Smooth muscle cell of the brain vasculature (primary cell): ENCODE measurements at places on chromosomes 2 and 18.

- no peak for DNase-seq
These were observed 87.5 kb downstream of the MBP start for GRCh38 chr18:77044866-77045664.

DNA sequence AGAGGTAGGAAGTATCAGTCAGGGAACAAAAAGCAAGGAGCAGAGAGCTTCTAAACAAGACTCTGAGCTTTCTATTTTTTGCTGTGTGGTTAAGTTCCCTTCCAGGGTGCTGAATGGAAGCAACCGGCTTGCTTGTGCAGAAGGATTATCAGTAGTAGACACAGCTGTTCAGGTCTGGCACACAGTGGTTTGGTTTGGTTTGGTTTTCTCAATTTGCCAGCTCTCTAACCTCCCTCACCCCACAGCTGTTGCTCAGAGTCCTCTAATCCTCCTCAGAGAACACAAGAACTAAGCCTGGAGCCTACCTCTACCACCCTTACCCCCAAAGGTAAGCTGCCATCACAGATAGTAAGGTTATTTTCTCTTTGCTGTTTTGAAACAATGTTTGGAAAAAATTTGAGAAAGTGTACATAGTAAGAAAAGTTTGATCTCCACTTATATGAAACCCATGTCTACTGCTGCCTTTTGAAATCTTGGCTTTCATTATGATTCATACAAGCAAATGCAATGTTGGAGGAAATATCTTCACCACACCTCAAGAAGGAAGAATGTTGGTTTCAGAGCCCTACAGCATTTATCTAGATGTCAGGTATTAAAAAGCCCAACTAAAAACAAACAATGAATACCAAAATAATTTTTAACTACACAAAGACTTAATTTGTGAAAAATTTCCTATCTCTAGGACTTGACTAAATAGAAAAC lies 255.3 kb downstream of the NR4A2 start:
- no peak for DNase-seq

- no peak for DNase-seq
These were observed 1.3 kb upstream of the BZW1 start for GRCh38 chr2:200810252-200810997.

GRCh38 chr18:57738078-57738477 lies 65.0 kb downstream of the ATP8B1 start:
- no peak for DNase-seq

DNA sequence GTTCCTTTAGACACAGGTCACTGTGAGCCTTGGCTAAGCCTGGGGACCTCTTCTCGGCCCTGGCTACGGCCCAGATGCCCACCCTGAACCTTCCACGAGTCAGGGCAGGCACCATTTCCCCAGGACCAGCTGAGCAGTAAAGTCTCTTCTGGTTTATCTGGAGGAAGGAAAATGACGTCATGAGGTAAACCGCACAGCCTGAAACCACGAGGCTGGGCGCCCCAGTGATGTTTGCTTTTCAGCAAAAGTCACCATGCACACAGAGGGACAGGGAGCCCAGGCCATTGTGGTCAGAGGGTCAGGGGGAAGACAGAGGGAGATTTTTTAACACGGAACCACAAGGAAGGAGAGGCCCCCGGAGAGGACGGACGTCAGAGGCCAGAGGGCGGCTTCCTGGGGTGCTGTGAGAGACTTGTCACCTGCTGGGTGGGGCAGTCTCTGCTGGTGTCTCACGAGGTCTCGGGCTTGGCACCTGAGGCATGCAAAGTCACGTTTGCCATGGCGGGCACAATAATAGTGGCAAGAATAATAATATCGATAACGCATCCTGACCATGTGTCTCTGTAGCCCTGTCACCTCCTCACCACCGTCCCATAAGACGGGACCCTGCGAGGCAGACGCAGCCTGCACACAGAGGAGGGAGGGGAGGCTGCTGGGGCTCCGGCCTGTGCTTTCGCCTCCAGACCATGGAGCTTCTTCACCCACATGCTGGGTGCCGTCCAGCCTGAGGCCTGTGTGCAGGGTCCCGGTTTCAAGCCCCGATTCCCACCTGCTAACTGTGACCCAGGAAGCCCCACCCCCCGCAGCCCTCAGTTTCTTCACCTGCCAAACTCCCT lies 33.2 kb upstream of the FOSL2 start:
- DNase-seq: no peak

DNA sequence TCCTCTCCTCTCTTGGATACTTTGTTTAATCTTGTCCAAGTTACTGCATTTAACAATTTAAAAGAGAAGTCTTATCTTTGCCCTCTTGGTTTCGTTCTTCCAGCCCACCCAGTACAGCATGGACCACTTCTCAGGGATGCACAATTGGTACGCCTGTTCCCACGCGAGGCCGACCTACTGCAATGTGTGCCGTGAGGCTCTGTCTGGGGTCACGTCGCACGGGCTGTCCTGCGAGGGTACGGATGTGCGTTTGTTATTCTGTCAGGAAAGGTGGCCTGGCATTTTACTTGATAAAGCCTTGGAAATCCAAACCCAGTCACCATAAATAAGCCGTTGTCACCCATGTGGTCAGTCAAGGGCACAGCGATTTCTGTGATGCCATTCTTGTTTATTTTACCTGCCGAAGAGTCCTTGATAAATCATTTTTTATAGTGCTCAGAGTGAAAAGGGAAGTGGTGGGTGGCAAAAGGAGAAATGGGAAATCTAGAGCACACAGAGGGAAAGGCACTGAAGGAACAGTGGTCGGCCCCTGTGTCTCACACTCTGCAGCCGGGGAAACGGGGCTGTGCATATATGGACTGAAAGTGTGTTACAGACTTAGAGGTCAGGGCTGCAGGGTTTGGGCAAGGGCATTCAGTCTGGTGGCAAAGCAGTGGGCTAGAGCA lies 80.5 kb downstream of the DGKD start:
- DNase-seq: no peak

DNA sequence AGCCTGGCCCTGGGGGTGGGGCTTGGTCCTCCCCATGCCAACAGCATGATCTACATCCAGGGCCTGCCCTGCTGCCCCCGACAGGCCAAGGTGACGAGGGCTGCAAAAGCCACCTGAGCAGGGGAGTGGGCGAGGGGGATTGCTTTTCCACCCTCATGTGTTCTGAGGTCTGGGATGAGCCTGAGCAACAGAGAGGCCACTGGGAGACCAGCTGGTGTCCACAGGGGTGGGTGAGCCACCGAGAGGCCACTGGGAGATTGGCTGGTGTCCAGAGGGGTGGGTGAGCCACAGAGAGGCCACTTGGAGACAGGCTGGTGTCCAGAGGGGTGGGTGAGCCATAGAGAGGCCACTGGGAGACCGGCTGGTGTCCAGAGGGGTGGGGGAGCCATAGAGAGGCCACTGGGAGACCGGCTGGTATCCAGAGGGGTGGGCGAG lies 147.4 kb upstream of the GPC1 start:
- no peak for DNase-seq

- DNase-seq: no peak
These were observed 181.4 kb downstream of the FAM210A start for GRCh38 chr18:13544953-13545352.

- DNase-seq: no peak
These were observed 6.7 kb upstream of the SALL3 start for GRCh38 chr18:78972930-78973331.

DNA sequence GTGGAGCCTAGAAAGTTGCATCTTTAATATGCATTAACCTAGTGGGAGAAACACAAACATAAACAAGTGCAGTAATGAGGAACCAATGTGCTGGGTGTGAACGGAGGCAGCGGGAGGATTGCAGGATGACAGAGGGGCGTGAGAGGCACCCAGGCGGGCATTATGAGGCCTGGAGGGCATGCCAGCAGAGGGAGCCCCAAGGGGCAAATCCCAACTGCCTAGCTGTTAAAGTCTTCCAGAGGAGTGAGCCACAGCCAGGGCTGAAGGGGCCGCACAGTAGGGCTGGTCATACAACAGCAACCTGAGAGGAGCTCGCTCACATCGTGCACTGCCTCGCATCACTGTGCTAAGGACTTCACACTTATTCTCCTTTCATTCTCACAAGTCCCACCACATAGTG lies 13.3 kb upstream of the PRELID3A start:
- DNase-seq: no peak

DNA sequence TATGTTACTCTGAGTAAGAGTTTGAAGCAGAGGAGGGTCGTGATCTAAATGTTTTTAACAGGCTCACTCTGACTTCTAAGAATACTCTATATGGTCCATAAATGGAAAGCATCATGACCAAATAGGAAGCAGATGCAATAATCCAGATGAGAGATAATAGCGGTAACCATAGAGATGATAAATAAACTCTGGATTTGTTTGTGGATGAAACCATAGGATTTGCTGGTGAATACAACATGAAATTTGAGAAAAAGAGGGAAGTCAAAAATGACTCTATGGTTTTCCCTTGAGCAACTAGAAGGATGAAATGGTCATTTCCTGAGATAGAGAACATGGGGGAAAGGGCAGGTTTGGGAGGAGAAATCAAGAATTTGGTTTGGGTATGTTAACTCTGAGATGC lies 3.9 kb downstream of the HEATR5B start:
- DNase-seq: no peak

GRCh38 chr2:162069267-162069903 lies 4.6 kb downstream of the DPP4 start:
- no peak for DNase-seq

- no peak for DNase-seq
These were observed 90.2 kb downstream of the ZFP36L2 start for GRCh38 chr2:43136011-43136799.

DNA sequence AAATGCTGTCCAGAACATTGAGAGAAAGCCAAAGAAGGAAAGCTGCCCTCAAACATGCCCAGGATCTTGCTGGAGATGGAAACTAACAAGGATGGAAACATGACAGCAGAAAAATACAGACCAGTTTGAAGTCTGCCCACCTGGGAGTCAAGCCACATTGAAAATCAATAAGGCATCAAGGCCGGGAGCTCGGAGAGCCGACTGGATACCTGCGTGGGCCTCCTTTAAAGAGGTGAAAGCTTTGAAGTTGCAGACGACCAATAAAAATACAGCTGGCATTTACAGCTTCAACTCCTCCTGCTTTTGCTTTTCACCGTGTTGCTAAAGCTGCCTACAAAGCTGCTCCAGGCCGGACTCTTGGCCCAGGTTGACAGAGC lies 279.7 kb downstream of the SRBD1 start:
- no peak for DNase-seq

GRCh38 chr2:64525317-64525613 lies 1.1 kb downstream of the AFTPH start:
- DNase-seq: no peak

DNA sequence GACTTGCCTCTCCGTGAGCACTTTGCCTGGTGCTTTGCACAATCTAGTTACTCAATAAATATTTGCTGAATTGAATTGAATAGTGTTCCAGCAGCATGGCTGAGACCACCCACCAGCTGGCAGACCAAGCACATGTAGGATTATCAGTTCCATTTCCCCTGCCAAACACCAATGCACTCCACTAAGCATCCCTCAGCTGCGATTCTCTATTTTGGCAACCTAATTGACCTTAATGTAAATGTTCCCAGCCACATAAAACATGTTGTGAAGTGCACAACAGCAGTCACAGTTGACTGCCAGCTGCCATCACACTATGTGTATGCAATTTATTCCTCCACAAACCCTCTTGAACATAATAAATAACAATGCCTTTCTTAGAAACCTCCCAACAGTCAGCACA lies 1879.4 kb upstream of the PIK3C3 start:
- no peak for DNase-seq

GRCh38 chr18:51168026-51168742 lies 29.3 kb downstream of the MEX3C start:
- no peak for DNase-seq

DNA sequence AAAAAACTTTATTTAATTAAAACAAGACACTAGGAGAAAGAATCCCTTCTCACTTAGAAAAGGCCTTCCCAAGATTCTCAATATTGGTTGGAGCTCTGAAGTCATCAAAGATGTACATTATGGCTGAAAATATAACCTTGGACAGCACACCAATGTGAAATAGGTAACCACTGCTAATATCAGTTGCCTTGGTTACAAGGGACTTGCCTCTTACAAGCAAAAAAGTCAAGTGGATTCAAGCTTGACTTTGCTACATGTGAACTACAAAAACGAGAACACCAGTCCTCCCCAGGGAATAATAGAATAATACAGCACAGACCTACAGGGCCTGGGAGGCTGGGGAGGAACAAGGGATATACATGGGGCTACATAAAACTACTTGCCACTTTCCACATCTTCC lies 46.1 kb downstream of the NABP1 start:
- no peak for DNase-seq

GRCh38 chr2:45055162-45055605 lies 45.9 kb upstream of the SIX2 start:
- DNase-seq: no peak

DNA sequence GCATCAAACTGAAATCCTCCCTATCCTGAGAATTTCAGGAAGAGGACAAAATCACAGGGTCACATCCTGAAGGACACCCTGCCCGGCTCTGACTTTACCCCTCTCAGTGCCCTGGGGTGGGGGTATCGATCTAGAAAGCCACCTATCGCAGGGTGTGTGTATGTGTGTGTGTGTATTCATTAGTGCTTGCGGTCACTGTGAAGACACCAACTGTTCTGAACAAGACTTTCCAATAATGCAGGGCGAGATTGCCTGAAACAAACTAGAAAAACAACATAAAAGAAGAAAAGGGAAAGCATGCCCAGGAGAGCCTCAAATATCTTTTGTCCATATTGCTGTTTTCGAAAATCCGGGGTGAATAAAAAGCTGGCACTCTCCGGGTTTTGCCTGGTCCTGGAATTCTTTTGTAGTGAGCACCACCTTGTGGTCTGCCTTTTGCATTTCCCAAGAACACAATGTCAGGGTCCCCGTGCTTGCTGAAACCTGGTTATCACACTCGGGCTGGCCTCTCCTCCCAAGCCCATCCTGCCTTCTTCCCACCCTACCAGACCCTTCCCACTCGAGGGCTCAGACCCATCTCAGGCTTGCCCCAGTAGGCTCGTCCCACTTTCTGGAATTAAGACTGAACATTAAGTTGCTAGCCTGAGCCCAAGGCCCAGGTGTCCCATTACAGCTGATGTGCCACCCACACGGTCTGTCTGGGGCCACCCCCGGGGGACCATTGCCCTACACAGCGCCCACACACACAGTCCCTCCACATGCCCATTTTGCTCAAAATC lies 25.0 kb upstream of the COPS8 start:
- DNase-seq: peak; percentile 57
